ENCODE measurements at places on chromosomes 12 and 14.

DNA sequence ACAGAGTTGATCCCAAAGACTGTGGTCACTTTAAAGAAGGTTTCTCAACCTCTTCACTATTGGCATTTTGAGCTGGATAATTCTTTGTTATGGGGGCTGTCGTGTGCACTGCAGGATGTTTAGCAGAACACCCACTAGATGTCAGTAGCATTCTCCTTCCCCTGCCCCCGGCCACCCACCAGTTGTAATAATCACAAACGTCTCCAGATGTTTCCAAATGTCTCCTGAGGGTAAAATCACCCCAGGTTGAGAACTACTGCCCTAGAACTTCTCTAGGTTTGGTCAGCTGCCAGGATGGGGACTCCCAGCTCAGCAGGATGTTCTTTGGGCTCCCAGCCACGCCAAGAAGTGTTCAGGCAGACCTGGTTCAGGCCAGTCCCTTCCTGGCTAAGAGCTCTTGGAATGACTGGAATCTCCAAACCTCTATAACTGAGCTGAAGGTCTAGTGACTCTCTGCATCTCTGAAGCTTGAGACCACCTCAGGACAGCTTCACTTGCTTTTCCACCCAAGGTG lies 12.5 kb upstream of the AJUBA start:
- no peak for DNase-seq

GRCh38 chr14:23252006-23252405 lies 14.3 kb downstream of the RNF212B start:
- DNase-seq = no peak

DNA sequence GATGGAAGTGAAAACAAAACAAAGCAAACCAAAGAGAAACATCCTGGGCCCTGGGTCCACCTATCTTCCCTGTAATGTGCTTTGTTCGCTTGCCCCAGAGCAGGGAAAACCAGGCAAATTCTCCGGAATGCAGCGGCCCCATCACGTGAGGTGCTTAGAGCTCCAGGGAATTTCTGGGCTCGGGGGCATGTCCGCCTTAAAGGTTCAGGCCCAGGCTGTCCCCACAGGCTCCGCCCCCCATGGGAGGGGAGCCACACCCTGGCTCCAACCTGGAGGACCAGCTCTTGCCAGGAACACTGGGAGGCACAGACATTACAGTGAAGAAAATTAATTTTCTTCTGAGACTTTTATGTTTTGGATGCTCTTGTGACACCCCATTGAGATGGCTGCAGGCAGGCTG lies 69.9 kb downstream of the RBM19 start:
- DNase-seq = no peak

DNA sequence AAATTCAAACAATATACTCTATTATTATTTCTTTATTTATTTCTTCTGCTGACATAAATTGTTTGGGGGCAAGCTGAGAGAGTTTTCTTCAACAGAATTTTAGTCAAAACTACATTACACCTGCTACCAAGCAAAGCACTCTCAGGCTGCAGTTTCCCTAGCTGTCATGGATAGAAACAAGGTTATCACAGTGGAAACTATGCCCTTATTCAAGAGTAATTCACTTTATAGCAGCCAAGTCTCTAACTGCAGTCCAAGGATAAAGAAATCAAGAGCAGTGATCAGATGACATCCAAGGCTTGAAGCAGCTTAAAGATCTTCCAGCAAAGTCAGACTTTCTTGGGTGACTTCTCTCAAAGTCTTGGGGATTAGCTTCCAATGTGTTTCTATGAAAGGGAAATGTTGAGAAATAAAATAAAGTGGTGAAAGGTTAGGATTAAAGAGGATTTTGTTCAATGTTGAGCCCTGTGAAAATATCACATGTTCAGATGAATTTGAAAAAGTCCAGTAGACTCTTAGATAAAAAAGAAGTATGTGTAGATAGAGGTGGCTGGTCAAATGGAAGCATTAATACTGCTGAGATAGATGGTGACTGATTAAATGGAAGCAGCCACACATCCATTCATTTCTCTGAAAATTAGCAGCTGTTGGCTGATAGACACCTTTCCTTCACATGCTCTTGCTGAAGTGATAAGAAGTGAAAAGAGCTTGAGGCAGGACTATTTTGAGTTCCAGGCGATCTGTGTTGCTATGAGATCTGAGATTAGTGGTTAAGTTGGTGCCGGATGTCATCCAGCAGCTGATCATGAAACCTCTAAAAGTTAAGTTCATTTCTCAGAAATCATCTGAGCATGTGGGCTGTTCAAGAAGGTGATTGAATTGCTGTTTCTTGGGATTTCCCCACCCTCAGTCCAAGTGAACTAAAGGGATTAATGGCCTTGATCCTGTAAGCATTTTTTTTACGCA lies 257.8 kb upstream of the BTG1 start:
- DNase-seq = peak; percentile 15

GRCh38 chr12:92080911-92081285 lies 64.7 kb downstream of the BTG1 start:
- DNase-seq = no peak

- DNase-seq = no peak
These were observed 255.0 kb upstream of the NPAS3 start for GRCh38 chr14:32683679-32684078.

GRCh38 chr12:9118158-9118557 lies 2.4 kb upstream of the A2M start:
- DNase-seq = no peak

GRCh38 chr12:116429826-116430360 lies 129.3 kb upstream of the MAP1LC3B2 start:
- no peak for DNase-seq

DNA sequence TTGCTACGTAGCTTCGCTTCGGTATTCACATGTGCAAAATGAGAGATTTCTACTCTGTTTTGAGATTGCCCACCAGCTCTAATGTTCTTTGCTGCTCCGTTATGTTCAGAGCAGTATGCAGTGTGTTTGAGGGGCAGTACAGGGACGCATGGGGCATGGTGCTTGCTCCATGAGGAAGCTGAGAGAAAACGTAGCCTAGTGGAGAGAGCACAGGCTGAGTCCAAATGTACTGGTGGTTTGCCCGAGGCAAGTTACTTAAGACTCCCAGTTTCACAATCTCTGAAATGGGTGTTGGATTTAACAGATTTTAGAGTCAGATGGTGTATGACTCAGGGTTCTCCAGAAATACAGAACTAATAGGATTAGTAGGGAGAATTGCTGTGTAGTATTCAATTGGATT lies 310.5 kb downstream of the ETNK1 start:
- no peak for DNase-seq

DNA sequence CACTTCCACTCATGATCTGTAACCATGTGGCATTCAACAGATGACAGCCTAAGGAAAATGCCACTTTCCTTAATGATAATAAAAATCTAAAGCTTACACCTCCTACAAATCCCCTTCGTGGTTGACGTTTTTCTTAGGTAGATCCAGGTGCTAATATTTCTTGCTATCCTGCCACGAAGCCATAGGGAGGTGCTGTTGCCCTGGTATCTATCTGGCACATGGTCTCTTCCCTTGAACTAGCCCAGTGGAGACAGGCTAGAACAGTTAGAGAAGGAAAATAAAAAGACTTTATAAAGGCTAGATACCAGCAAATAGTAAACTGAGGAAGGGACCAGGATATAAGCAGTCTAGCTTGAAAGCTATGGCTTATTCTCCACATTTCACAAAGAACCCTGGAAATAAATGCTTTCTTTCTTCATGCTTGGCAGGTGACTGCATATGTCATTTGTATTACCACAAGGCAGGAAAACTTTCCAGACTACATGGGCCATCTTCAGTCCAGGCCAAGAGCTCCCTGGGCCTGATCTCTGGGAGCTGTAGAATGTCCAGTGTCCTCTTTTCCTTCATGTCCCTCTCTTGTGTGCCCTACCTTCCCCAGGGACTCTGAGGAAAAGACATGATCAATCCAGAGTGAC lies 15.3 kb downstream of the SPIC start:
- DNase-seq = no peak

DNA sequence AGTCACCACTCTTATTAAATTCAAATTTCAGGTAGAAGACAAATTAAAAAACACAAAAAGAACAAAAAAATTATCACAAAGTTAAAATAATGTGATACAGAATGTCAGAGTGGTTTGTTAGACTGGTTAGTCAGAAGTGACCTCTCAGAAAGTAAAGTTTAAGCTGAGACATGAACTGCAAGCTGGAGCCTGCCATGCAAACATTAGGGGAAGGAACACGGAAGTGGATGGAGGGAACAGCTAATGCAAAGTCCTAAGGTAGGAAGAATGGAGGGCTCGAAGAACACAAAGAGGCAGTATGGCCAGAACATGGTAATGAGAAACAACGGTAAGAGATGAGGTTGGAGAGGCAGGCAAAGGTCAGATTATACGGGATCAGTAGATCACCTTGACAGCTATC lies 41.7 kb downstream of the WDHD1 start:
- DNase-seq = no peak

- no peak for DNase-seq
These were observed 11.0 kb upstream of the MTERF2 start for GRCh38 chr12:106997916-106998315.

DNA sequence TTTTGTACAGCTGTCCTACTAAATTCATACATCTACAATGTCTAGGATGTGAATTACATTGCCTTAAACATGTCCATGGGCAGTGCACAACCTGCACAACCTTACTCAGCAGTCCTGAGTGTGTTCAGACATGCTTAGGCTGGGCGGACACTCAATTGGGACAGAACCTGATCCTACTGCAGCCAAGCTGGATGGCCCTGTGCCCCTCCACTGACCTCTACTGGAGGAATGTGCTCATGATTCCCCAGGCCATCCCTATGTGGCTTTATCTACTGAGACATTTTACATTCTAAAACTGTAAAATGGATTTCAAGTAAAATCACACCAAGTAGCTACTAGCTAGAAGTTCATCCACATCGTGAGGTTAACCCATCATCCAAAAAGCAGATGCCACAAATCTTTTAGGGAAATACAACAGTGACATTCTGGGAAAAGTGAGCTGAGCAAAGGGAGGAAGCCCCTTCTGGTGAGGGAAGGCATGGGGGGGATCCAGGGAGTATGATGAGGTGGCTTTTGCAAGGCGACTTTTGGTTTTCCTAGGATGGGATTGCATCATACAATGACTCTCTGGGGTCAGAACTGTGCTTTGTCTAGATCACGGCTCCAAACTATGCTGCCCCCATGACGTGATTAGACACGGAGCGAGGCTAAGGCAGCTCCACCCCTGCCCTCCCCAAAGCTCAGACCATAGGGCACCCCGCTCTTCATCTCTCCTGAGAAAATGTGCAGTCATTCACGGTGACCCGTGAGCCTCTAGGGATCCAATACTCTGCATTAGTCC lies 911.7 kb upstream of the TMEM132C start:
- no peak for DNase-seq

DNA sequence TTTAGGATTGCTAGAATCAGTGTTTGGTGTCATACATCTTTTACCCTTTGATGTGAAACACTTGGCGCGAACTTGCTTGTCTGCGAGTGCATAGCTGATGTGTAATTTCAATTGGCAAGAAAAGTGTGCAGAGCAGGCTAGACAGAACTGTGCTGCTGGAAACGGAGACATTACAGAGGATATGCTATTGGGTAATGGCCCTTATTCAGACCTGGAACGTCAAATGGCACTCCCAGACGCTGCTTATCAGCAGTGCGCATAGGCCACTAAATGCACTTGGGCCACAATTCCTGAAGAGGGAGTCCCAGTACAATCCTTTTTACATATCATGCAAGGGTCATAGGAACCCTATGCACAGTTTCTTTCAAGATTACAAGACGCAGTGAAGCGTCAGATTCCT lies 15.7 kb upstream of the SLC10A1 start:
- DNase-seq = no peak

- DNase-seq = no peak
These were observed 27.1 kb upstream of the RNU6-8 start for GRCh38 chr14:32230181-32230580.

GRCh38 chr12:11655842-11656241 lies 6.4 kb downstream of the ETV6 start:
- DNase-seq = no peak

GRCh38 chr12:81378601-81379285 lies 300.9 kb downstream of the ACSS3 start:
- DNase-seq = no peak

- no peak for DNase-seq
These were observed 94.7 kb upstream of the GSC start for GRCh38 chr14:94864387-94865195.

DNA sequence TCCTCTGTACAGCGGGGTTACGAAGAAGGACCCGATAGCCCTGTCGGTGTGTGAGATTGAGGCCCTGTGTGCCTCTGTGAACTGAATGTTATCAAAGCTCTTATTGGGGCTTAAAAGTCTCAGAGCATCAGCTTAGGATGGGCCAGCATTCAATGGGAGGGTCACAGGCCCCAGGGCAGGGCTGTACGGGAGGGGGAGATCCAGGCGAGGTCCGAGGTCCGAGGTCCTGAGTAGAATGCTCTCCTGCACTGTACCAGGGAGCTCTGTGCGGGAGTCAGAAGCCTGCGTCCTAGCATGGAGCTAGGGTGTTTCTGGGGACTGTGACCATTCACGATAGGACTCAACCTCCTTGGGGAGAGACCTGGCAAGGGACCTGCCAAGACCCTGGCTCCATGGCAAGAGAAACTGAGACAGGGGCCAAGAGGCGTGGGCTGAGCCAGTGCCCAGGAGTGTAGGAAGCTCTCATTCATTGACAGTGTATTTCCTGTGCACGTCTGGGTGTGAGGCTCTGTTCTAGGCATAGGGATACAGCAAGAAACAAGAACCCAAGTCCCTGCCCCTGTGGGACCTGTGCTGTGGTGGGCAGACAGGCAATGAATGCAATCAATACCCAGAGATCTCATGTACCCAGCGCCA lies 12.0 kb upstream of the FAM181A start:
- no peak for DNase-seq

DNA sequence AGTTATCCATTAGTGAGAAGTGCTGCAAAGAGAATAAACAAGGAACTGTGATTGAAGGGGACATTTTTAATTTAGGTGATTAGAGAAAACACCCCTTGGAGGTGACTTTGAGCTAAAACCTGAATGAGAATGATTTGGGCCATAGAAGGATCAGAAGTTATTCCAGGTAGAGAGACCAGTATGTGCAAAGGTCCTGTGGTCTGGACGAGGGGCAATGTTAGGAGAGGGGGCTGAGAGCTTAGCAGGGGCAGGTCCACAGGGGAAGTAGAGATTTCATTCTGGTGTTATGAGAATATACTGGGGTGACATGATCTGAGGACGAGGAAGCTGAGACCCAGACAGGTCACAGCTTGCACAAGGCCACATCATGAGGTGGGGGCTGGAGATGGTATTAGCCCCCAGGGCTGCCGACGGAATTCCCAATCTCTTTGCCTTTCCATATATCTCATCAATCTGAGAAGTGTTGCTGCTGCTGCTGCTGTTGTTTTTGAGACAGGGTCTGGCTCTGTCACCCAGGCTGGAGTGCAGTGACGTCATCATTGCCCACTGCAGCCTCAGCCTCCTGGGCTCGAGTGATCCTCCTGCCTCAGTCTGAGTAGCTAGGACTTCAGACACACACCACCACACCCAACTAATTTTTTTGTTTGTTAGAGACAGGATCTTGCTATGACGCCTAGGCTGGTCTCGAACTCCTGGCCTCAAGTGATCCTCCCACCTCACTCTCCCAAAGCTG lies 55.6 kb downstream of the KCTD10 start:
- no peak for DNase-seq

All from stimulated activated CD8-positive, alpha-beta memory T cell treated with anti-CD3 and anti-CD28 coated beads, Interleukin-2, amount 100 ng/mL, for 1 hour (primary cell).